H7 (cell line): ENCODE measurements at places on chromosomes 7 and 10. TPM values are rescaled to one million over a fixed set of nuclear protein-coding genes. Genes with fewer than 3 reads are reported as not detected.
A peak's percentile ranks its signal among the peaks of the same experiment; 100 is the strongest.

The TCERG1L gene
- total RNA-seq, result 4.4 and 5.4 TPM in 2 replicates

The VOPP1 gene
- 87.1 and 103 TPM in 2 replicates for total RNA-seq

- no peak for DNase-seq
These were observed 194.6 kb upstream of the TMEM72 start for GRCh38 chr10:44716470-44717015.

GRCh38 chr10:49151025-49151445, 17.2 kb upstream of the FAM170B start:
- DNase-seq, result no peak

GRCh38 chr10:34995925-34996324, 94.2 kb downstream of the CUL2 start:
- peak; percentile 32 for DNase-seq

- DNase-seq, result no peak
These were observed 146.5 kb downstream of the SEC23IP start for GRCh38 chr10:120039046-120039445.

GRCh38 chr10:112720178-112720577, 229.9 kb upstream of the TCF7L2 start:
- DNase-seq, result no peak
